Camera-type eye (tissue), 1 donor: ENCODE measurements at places on chromosomes 13 and 19. TPM values are rescaled to one million over a fixed set of nuclear protein-coding genes. Genes with fewer than 3 reads are reported as not detected.

Gene KCTD15
- total RNA-seq: 144 TPM

Gene LILRA2
- not detected for total RNA-seq

Gene NEK5
- 2.5 TPM for total RNA-seq

Gene HIPK4
- not detected for total RNA-seq

Gene KLHL1
- 4.8 TPM for total RNA-seq

Gene NXNL1
- 3.6 TPM for total RNA-seq

Gene HPN
- total RNA-seq: 0.93 TPM

Gene PRR22
- total RNA-seq: 0.38 TPM

Gene OR10H1
- not detected for total RNA-seq

Gene CYP2F1
- 0.77 TPM for total RNA-seq

Gene SLAIN1
- total RNA-seq: 132 TPM

Gene S1PR5
- total RNA-seq: 1.4 TPM

Gene CCL25
- not detected for total RNA-seq

Gene ZNF780B
- 61.4 TPM for total RNA-seq

Gene IRGC
- total RNA-seq: not detected

Gene REXO1
- 13.9 TPM for total RNA-seq

Gene CGB2
- total RNA-seq: not detected

Gene NLRP4
- not detected for total RNA-seq

Gene PTPRH
- total RNA-seq: 6.1 TPM

Gene FNDC3A
- 111 TPM for total RNA-seq

Gene MIPEP
- total RNA-seq: 19.4 TPM

Gene B3GLCT
- 45.7 TPM for total RNA-seq

Gene PIN1
- total RNA-seq: 77.9 TPM

Gene KLK14
- not detected for total RNA-seq

Gene GDF15
- 8.2 TPM for total RNA-seq

Gene PNMA8A
- 72.3 TPM for total RNA-seq

Gene KLK4
- not detected for total RNA-seq

Gene SLITRK1
- 7.4 TPM for total RNA-seq

Gene ZNF737
- total RNA-seq: 73.2 TPM

Gene CEACAM16
- not detected for total RNA-seq

Gene POP4
- total RNA-seq: 43.3 TPM

Gene ARHGAP45
- total RNA-seq: 11.5 TPM

Gene ZSCAN4
- not detected for total RNA-seq

Gene HDGFL2
- 53.3 TPM for total RNA-seq

Gene ZNF112
- total RNA-seq: 24.4 TPM

Gene PLIN5
- total RNA-seq: 1.8 TPM

Gene DLEU7
- total RNA-seq: 1.5 TPM

Gene ACOD1
- not detected for total RNA-seq

Gene ZNF649
- total RNA-seq: 36.3 TPM

Gene POSTN
- 575 TPM for total RNA-seq

Gene TPTE2
- total RNA-seq: not detected

Gene ZNF844
- 52.0 TPM for total RNA-seq

Gene ZNF234
- total RNA-seq: 26.9 TPM

Gene ZNF610
- total RNA-seq: 17.1 TPM

Gene GAPDHS
- total RNA-seq: 0.38 TPM

Gene KCNN1
- total RNA-seq: 11.1 TPM

Gene ABCA7
- total RNA-seq: 84.4 TPM

Gene ZNF556
- total RNA-seq: 3.0 TPM

Gene EHD2
- total RNA-seq: 59.6 TPM

Gene CLEC17A
- total RNA-seq: not detected

Gene ZNF416
- 10.8 TPM for total RNA-seq

Gene MBNL2
- total RNA-seq: 131 TPM
